GM03348 (cell line): ENCODE measurements at places on chromosomes 11 and 22.

DNA sequence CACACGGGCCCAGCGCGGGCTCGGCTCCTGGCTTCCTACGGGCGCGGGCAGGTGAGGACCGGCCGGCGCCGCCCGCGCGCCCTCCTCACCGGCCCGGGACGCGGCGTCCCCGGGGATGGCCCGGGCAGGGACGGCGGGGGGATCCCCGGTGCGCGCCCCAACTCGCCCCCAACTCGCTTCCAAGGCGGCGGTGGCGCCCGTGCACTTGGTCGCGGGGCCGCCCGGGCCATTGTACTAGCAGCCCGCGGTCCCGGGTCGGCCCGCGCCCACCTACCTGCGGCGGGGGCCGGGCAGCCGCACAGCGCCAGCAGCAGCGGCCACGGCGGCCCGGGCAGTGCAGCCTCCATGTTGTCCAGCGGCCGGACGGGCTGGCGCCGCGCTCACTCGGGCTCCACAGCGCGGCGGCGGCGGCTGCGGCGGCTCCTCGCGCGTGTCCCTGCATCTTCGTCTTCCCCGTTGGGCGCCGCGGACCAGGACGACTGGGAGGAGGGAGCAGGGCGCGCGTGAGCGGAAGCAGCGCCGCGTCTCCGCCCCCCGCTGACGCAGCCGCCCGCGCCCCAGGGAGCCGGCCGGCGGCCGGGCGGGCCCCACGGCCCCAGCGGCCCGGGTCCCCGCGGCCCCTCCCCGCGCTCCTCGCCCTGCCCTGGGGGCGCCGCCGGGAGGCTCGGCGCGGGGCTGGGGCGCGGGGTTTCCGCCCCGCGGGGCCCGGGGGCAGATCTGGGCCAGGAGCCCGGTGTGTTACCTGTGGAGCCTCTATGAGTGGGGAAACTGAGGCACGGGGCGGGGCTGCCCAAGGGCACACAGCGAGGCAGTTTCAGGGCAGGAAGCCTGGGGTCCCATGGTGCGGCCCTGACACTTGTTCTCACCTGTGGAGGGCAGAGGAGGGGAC is 159.3 kb upstream of the GRK3 start:
- DNase-seq = peak; percentile 97

GRCh38 chr22:42716221-42716620 is 4.4 kb downstream of the A4GALT start:
- no peak for DNase-seq

GRCh38 chr11:116930177-116930576 is 92.8 kb upstream of the APOA1 start:
- no peak for DNase-seq

DNA sequence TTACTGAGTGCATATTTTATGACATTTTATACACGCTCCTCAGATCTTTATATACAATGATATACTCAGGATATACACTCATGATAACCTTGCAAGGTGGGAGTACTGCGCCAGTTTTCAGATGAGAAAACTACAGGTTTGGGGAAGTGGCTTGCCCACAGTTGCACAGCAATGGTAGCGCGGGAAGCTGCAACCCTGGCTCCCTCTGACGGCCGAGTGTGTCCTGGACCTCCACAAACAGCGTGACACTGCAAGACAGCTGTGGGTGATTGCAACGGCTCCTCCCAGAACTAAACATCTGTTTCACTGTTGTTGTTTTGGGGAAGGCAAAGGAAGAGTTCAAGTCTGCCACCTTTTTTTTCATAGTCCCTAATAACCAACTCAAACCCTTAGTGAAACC is 47.0 kb downstream of the PACSIN2 start:
- DNase-seq = peak; percentile 63

DNA sequence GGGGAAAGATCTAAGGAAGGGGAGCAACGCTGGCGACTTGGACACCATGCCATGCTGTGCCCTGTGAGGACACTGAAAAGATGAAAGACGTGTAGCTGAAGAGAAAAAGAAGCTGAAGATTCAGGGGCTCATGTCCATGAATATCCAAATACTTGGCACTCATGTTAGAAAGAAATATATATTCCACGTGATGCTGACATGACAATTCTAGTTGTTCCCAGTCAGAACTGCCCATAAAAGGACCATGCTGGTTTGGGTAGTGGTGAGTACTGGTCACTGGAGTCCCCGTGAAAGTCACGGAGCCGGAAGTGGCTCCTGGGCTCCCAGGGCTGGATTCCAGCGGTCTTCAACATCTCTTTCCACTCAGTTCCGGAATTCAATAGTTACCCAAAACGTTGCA is 9.9 kb downstream of the MS4A15 start:
- DNase-seq = no peak

DNA sequence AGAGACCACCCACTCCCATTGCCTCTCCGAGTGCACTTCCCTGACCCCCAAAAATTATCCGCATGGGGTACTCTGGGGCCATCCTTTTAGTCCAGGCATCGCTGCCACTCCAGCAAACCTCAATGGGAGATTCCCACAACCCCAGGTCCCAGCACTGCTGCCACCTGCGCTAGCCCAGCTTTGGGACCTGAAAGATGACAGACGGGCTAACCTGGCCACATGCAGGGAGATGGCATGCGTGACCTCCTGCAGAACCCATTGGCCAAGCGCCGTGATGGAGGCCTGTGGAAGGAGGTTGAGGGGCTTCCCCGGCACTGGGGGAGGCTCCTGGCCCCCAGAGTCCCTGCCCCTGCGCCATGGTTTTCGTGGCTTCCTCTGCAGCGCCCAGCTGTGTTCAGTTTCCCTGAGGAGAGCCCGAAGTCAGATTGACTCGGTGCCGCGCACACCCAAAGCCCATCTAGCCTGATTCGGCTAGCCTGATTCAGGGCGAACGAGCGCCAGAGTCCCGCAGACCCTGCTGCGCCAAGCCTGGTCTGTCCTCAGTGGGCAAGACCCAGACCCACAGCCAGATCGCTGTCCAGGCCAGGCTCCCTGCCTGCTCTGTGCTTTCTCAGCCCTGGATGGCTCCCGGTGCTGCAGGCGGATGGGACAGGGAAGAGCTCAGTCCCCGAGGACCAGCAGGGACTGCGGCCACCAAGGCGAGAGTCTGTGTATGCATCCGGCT is 751 bp upstream of the WNT7B start:
- DNase-seq = no peak

DNA sequence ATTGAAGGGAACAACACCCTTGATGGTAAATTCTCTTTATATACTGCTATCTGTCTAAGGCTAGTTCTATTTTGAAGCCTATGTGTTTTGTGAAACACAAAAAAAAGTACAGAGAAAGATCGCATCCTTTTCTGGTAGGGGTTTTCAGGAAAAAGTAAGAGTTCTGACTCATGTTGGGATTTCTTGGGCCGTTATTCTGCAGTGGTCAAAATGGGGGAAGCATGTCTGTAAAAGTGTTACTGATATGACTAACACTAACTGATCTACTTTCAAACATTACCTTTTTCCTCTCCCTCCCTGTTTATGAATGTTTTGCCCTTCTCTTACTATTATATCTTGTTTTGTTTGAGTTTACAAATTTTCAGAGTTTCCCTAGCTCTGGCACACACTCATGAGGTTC is 53.9 kb downstream of the CTNND1 start:
- DNase-seq = no peak

GRCh38 chr11:57338142-57338541 is at the start of gene P2RX3:
Gene P2RX3 (plus strand): TSS chr11:57338352. CDS start chr11:57338551, 199 bp downstream.
- DNase-seq = no peak

DNA sequence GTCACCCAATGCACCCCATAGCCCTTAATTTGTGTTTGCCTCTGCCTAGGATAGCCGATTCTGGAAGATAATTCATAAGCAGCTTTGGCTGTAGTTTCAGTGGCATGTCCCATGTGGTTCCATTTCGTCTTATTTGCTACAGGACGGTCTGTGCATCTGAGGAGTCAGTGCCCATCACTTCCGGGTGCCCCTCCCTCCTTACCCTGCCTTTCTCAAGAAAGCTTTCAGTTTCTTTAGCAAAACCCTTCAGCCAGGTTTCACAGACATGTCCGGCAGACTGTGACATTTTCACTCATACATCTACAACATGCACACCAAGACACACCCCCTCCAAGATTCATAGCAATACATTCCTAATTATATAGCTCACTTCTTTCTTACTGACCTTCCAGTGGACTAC is 14.3 kb downstream of the TP53AIP1 start:
- DNase-seq = no peak

- DNase-seq = no peak
Measured at GRCh38 chr22:29831958-29832357, 6.1 kb downstream of the ASCC2 start.

GRCh38 chr11:81913793-81914192 is 819.9 kb downstream of the FAM181B start:
- no peak for DNase-seq

DNA sequence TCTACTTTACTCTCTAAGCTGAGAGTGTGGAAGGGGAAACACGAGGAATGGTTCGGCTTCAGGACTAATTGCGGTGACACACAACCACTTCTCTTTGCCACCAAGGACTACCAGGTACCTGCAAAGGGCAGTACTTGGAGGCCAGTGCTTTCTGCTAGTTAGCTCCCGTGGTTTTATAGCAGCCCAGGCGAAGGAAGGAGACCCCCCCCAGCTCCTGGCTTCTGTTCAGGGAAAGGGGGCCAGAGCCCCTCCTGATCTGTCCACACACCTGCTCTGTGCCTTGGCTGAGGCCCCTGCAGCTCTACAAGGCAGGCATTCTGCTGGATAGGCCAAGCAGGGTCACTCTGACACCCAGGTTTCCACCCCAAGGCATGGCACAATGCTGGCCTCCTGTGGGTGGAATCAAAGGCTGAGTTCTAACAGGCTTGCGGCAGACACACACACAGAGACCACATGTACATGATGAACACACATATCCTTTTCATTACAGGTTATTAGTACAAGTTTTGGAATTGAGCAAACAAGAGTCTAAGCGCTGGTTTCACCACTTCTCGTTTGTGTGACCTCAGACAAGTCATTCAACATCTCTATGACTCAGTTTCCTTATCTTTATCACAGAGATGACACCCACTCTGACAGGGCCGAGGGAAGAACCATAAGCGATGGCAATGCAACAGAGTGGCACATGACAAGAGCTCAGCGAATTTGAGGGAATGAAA is 7.5 kb downstream of the SERPIND1 start:
- DNase-seq = no peak

GRCh38 chr22:17980638-17981051 is 43.7 kb downstream of the MICAL3 start:
- DNase-seq = peak; percentile 57

- no peak for DNase-seq
Measured at GRCh38 chr22:23754980-23755636, 883 bp upstream of the VPREB3 start.

GRCh38 chr11:58992489-58992888 is 53.2 kb downstream of the GLYATL1 start:
- no peak for DNase-seq

- DNase-seq = peak; percentile 29
Measured at GRCh38 chr11:102794382-102794781, 3.6 kb downstream of the MMP1 start.

DNA sequence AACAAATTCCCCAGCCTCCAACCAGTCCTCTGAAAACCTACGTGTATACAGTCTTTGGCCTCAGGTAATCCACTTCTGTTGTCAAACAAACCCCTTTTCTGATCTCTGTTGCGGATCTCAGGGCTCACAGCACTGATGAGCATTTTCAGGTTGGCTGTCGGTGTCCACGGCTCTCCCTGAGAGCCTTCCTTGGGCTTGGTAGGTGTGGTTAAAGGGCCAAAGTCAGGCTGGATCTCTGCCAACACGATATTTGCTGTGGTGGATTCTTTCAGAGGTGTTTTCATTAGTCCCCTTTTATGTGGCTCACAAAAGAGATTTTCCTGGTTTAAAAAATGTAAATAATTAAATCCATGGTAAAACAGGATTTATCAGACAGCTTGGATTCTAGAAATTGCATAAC is 2.9 kb downstream of the E2F8 start:
- DNase-seq = no peak

DNA sequence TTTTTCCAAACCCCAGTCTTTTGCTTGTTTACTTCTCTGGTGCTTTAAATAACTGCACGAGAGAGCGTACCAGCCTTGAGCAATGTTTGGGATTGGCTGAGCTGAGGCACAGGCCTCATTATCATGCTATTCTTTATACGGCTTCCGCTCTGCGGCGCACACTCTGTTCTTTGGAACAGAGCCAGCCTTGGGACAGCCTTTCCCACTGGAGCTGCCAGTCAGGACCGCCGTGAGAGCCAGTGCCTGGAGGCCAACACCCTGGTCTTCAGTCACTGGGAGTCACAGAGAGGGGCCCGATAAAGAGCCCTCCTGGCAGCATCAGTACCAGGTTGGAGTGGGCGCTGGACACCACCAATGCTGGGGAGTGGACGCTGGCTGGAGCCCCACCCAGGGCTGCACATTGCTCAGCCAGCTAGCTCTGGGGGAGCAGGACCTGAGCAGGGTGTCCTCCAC is 125.6 kb downstream of the BCR start:
- DNase-seq = no peak

DNA sequence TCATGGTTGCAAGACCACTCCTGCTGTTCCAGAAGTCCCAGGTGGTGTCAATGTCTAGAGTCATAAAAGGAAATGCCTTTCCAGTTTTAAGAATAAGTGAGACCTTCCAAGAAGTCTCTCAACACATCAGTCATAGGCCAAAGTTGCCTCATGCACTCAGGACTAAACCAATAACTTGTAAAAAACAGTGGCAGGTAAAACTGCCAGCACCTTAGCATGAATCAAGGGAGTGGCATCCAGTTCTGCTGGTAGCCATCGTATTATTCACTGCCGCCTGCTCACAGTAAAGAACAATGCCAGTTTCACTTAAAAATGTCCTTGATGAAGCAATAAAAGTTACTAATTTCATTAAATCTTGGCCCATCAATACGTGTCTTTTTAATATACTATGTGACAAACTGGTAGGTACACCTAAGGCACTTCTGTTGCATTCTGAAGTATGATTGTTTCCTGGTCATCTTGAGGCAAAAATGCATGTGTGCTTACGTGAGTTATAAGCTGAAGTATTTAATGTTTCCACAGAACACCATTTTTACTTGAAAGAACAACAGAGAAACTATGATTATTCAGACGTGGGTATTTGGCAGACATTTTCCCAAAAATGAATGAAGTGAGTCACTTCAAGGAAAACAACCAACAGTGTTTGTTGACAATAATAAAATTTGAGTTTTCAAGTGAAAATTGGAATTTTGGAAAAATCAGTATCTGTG is 125.2 kb upstream of the SNX19 start:
- DNase-seq = no peak

DNA sequence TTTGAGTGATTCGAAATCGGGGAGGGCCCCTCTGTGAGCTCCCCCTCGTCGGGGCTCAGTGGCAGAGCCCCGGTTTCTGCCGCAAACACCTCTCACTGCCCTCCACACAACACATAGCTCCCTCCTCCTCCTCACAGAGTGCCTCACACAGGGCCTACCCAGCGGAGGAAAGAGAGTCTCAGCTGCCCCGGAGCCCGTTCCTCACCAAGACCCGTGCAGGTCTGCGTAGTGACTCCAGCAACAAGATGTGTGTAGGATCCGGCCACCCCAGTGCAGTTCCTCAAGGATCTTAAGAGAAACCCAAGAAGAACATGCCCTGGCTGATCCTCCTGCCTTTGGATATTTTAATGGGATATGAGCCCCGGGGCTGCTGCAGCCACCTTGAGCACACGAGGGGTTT is 238.4 kb downstream of the BRD1 start:
- no peak for DNase-seq

GRCh38 chr11:3158821-3159220 is 6.3 kb downstream of the OSBPL5 start:
- DNase-seq = no peak

GRCh38 chr22:34950489-34950888 is 115.5 kb upstream of the ISX start:
- DNase-seq = no peak

- DNase-seq = peak; percentile 46
Measured at GRCh38 chr11:78564490-78565467, 9.9 kb downstream of the NARS2 start.

- DNase-seq = no peak
Measured at GRCh38 chr11:17066691-17067090, 10.8 kb downstream of the RPS13 start.
